ENCODE measurements at places on chromosomes 12 and 14.

- no peak for DNase-seq
Observed at GRCh38 chr12:93348575-93349435, 28.9 kb upstream of the NUDT4 start.

DNA sequence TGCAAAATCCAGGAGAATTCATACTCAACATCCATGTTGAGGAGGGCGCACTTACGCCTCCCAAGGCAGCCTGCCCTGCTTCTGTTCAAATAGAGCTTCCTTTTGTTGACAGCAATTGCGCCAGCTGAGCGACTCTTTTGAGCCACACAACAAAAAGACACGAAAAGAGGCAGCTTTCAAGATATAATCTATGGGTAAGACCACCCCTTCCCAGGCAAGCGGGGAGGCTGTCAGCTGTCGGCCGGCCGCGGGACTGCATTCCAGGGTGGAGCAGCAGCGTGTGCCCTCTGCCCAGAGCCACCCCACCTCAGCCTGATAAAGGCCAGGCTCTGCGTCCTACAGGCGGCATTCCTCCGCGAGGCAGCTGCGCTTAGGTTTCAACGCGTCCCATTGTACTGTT is 15.8 kb upstream of the STAB2 start:
- no peak for DNase-seq

DNA sequence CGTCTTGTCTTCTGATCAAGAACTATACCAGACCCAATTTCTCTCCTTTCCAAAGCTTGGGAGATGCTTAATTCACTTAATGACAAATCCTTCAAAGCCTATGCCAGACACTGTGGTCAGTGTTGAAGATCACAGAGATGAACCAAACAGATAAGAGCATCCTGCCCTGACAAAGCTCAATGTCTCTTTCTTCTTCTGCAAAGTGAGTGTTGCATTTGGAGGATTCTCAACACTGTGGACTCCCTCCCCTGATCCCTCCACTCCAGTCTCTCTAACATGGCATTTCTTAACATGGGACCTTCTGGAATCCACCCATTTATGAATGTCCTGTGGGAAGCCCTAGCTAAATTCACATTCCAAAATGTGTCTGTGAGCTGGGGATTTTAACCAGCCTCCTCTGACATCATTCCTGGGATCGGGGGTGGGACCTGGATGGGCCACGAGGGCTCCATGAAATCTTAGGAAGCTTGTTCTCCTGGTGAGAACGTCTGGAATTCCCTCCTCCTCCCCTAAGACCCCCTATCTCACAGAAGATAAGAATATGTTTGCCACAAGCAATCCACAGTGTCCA is 20.3 kb downstream of the SYNE3 start:
- peak; percentile 49 for DNase-seq

DNA sequence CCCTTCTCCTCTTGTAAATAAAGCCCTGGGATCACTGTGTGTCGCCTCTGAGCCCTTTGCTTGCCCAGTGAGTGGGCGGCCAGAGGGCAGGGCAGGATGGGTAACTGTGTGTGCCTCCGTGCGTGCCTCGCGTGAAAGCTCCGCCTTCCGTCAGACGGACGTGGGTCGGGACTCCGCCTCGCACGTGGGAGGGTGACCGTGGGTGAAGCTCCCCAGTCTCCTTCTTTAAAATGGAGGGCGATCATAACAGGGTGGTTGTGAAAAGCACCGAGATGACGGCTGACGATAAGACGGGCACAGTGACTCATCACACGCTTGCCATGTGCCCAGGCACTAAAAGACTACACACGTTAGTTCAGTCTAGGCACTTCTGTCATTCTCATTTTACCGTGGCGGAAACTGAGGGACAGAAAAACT is 9.2 kb downstream of the PHB2 start:
- DNase-seq = peak; percentile 96

DNA sequence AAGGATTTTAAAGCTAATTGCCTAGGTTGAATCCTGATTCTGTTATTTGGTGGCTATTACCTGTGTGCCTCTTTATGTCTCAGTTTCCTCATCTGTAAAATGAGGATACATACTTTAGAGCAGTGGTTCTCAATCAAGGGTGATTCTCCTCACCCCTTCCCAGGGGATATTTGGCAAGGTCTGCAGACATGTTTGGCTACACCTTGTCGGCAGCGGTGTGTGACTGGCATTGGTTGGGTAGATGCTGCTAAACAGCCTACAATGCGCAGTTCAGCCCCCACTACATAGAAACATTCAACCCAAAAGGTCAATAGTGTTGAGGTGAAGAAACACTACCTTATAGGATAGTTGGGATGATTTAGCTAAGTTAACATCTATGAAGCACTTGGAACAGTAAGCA is 23.4 kb downstream of the LDHB start:
- DNase-seq = no peak

DNA sequence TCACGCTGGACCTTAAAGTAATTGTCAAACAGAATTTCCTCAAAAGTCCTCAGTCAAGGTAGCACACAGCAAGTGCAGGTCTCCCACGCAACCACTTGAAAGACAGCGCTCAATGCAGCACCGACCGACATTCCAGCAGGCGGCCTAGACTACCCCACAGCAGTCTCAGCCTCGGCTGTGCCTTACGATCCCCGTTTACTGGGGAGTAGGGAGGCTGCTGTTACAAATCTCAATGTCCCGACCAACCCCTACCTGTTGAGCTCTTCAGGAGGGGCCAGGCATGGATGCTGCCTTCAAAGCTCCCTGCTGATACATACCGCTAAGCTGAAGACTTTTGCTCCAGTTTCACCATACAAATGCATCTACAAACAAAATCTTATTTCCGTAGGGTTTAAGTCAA is 21.8 kb downstream of the VPS37B start:
- no peak for DNase-seq

GRCh38 chr12:102009796-102010195 is 52.0 kb downstream of the WASHC3 start:
- no peak for DNase-seq

GRCh38 chr14:100861188-100861936 is 35.4 kb downstream of the MEG3 start:
- no peak for DNase-seq

DNA sequence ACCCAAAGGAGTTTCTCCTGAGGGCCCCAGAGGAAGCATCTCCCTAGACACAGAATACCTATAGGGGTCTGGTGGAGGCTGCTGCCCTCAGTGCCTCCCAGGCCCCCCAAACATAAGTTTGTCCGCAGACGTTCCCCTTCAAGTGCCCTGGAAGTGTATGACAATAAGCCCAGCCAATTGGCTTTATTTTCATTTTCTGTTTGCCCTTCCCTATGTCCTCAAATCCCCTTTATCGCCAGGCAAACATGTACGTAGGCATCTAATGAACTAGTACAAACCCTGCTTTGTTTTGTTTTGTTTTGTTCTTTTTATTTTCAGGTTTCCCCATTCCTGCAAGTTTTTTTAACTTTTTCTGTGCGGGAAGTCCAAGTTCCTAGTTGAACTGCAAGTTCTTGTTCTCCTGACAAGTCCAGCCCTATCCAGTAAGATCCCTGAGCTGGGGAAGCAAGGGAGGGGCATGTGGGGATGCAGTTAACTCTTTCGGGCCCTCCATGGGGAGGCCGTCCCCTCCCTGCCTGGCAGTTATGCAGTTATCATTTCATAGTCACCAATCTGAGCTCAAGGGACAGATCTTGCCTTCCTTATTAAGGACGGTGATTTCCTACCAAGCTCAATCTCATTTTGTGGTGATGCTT is 141.9 kb downstream of the KCNA5 start:
- DNase-seq = no peak

GRCh38 chr12:30484658-30485057 is 211.0 kb downstream of the IPO8 start:
- no peak for DNase-seq

- no peak for DNase-seq
Observed at GRCh38 chr14:38410442-38410841, 154.5 kb upstream of the CLEC14A start.

DNA sequence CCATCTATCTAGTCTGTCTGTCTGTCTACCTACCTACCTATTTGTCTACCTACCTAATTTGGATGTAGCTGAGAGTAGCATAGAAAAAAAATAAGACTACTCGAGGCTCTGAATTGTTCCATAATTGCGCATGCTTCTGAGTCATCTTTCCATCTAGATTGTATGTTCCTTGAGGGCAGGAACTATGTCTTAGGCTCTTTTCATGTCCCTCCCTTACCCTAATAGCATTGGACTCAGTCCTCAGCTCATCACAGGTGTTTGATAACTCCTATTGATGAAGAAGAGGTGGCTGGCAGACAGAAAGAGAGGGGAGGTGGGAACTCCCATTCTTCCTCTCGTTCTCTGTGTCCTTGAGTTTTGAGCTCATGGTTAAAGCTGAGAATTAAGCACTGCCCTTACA is 263.7 kb downstream of the TTC6 start:
- no peak for DNase-seq

GRCh38 chr12:58363971-58364370 is 422.6 kb downstream of the ATP23 start:
- no peak for DNase-seq

- no peak for DNase-seq
Observed at GRCh38 chr12:118429688-118430383, 53.5 kb downstream of the SUDS3 start.

GRCh38 chr12:66552716-66553115 is 126.2 kb downstream of the GRIP1 start:
- DNase-seq = no peak

GRCh38 chr12:11689591-11690186 is 40.2 kb downstream of the ETV6 start:
- DNase-seq = no peak

- no peak for DNase-seq
Observed at GRCh38 chr12:12975322-12976077, 23.5 kb upstream of the GPRC5D start.

- DNase-seq = no peak
Observed at GRCh38 chr14:31283578-31284252, 76.1 kb upstream of the HECTD1 start.

DNA sequence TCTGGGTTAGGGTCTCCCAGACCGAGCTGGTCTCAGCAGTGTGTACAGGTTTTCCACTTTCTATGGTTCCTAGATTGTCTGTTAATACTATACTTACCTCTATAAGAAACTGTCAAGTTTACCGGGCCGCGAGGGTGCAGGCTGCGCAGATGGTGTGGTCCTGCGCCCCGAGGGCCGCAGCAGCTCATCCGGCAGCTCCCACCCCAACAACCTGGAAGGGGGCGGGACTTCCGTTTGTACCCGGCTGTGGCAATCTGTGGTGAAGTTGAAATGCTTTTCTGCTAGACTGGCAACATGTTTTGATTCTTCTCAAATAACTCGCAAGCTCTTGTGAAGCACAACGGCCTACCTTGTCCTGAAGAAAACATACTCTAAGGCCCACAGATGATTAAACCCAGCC is at the start of gene CLEC9A:
Gene CLEC9A (plus strand): TSS at position 237 of the 400 bp plus-strand sequence. CDS start 22,006 bp downstream, outside the sequence.
- DNase-seq = no peak

DNA sequence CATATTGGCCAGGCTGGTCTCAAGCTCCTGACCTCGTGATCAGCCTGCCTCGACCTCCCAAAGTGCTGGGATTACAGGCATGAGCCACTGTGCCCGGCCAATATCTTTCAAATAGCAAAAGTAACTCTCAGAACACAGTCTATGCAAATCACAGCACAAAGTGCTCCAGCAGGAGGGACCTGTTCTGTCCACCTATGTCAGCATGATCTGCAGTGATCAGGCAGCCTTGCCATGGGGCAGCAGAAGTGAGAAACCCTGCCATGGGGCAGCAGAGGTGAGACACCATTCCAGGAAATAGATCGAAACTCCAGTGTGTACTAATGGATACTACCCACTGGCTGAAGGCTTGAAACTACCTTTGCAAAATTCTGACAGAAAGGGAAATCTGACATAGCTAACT is 78.5 kb upstream of the EIF5 start:
- DNase-seq = no peak

DNA sequence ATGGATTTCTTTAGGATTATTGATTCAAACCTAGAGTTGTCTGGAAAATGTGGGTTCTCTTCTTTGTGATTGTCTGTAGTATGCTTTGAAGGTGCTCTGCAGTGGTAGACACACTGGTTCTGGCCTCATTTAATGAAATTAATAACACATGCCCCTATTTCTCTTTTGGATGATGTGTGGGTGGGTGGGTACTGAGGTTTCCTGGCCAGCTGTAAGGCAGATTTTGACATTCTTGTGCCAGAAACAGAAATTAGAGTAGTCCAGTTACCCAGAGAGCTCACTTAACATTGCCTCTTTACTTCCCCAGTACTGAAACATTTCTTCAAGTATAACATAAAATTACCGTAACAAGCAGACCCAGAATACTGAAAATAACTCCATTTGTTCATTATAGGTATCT is 14.4 kb downstream of the TSFM start:
- no peak for DNase-seq

DNA sequence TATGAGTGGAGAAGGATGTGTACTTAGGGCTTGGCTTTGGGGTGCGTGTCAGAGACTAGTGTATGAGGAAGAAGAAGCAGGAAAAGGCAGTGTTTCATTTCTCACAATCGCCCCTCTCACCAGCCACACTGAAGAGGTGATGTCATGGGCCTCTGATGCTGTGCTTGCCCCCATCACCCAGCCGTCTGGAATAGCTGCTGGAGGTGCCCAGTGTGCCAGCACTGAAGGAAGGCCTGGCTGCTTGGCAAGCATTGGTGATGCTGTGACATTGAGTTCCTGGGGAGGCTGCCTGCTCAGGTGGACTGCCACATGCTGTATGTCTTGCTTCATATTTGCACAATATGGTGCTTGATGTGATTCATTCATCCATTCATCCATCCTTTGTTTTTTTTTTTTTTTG is 56.2 kb downstream of the CRADD start:
- no peak for DNase-seq

DNA sequence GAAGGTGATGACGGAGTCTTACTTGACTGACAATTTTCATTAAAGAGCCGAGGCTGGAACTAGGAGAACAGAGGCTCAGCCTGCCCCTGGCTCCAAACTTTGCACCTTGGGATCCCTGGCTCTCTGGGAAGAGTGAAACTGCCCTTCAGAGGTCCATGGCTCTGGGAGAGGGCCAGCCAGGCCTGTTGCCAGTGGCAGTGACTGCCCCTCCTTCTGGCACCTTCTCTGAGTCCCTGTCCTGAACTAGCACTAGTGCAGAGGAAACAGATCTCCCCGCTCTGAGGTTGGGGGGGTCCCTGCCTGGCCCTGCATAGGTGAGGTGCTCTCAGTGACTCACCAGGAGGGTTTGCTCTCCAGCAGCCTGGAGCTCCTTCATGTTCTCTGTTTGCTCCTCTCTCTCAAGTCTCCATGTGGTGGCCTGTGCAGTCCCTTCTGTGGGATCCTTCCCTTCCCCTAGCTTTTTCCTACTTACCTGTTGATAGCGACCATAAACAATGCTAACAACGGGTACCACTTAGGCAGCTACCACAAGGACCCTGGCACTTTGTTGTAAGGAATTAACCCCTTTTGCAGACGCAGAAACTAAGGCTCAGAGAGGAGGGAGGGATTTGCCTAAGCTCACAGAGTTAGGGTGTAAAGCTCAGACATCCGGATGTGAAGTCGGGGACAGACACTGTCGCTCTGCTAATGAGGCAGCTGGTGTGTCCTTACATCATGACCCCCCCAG is 22.4 kb downstream of the FAM222A start:
- no peak for DNase-seq

DNA sequence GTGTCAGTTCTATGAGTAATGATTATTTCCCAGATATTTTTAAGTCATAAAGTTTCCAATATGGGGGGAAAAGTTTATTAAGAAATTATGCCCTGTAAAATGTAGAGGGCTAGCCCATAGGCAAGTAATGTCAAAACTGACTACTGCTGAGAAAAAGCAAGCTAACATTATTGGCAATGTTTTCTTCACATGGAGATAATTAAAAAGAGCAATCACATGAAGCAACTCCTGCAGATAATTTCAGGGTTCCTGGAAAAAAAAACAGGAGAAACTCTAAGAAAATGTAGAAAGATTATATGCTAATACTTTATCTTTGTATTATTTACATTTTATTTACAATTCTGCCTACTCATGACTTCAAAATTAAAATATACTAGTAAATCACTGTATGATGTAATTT is 39.8 kb downstream of the PPP1R12A start:
- DNase-seq = no peak
